Inflammatory macrophage (primary cell): ENCODE measurements at places on chromosomes 5 and 9.

GRCh38 chr9:75088646-75089372 lies 495 bp downstream of the OSTF1 start:
- peak; percentile 94 for DNase-seq

- no peak for DNase-seq
Observed at GRCh38 chr5:131377785-131378325, 114.0 kb downstream of the CDC42SE2 start.

GRCh38 chr9:130843049-130843908 lies 8.2 kb downstream of the ABL1 start:
- DNase-seq = no peak

GRCh38 chr5:1864896-1865440 lies 17.8 kb downstream of the IRX4 start:
- DNase-seq = no peak

DNA sequence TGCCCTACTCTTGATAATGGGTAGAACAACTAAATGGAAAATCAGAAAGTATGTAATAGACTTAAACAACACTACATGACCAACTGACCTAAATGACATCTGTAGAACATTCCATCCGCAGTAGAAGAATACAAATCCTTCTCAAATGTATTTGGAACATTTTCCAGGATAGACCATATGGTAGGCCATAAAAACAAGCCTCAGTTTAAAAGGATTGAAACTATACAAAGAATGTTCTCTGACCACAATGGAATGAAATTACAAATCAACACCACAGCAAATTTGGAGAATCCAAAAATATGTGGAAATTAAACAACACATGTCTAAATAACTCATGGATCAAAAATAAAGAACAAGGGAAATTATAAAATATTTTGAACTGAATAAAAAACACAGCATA lies 189.2 kb downstream of the NDUFS4 start:
- no peak for DNase-seq

- no peak for DNase-seq
Observed at GRCh38 chr5:174790906-174791305, 66.5 kb downstream of the MSX2 start.

DNA sequence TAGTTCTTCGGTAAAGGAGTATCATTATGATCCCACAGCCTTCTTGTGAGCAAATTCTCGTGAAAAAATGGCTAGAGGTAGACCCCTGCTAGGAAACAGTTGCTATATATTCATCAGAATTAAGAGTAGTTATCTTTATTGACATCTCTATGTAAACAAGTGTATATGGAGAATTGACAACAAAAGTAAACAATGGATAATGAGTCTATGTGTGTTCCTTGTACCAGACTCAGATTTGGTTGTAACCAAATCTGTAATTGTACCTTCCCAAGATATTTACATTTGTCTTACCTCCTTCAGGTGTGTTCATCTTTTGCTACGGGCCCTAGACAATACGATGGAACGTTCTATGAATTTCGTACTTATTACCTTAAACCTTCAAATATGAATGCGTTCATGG lies 2.1 kb downstream of the NIPSNAP3B start:
- DNase-seq = no peak

DNA sequence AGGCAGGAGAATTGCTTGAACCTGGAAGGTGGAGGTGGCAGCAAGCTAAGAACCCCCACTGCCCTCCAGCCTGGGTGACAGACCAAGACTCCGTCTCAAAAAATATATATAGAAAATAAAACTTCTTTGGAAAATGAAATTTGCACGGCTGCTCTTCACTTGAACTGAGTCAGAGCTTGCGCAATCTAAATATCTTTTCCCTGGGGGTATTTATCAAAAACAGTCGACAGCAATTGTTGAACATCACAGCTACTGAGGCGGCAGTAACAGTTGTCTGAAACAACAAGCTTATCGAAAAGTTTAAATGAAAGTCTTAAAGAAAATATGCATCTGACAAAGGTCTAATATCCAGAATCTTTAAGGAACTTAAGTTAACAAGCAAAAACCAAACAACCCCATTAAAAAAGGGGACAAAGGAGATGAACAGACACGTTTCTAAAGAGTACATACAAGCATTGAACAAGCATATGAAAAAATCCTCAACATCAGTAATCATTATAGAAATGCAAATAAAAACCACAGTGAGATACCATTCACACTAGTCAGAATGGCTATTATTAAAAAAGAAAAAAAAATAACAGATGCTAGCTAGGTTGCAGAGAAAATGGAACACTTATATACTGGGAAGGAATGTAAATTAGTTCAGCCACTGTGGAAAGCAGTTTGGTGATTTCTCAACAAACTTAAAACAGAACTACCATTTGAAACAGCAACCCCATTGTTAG lies 153.6 kb upstream of the CDH9 start:
- DNase-seq = no peak

DNA sequence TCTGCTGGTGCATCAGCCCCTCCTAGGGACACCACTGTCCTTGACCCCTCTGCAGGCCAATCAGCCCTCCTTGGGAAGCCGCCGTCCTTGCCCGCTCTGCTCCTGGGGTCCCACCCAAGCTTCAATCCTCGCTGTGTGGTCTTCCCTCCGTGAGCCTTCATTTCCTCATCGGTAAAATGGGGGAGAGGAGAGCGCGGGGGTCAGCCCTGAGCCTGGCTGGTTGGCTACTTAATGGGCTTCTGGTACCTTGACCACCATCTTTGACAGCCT lies 12.7 kb upstream of the SLC2A6 start:
- no peak for DNase-seq

GRCh38 chr9:103985077-103985476 lies 109.0 kb upstream of the SMC2 start:
- no peak for DNase-seq

DNA sequence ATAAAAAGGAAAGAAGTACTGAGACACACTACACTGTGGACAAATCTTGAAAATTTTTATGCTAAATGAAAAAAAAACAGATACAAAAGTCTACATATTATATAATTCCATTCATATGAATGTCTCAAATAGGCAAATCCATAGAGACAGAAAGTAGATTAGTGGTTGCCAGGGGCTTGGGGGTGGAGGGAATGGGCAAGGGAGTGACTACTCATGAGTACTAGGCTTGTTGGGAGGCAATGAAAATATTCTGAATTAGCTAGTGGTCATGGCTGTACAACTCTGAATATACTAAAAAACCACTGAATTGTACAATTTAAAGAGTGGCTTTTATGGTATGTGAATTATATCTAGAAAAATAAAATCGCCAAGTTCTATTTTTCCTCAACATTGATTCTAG lies 154.9 kb downstream of the AUH start:
- DNase-seq = no peak

DNA sequence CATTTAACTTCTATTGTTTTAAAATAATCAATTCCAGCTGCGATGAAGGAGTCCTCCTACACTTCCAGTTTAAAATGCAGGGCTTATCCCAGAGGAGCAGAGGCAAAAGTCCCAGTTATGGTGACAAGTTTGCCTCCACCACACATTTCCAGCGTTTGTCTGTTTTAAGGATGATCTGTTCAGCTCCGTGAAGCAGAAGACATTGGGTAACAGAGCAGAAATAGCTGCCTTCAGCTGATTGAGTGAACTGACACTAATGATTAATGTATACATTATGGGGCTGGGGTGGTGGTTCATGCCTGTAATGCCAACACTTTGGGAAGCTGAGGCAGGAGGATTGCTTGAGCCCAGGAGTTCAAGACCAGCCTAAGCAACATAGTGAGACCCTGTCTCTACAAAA lies 127.6 kb downstream of the HSD17B3 start:
- DNase-seq = no peak

DNA sequence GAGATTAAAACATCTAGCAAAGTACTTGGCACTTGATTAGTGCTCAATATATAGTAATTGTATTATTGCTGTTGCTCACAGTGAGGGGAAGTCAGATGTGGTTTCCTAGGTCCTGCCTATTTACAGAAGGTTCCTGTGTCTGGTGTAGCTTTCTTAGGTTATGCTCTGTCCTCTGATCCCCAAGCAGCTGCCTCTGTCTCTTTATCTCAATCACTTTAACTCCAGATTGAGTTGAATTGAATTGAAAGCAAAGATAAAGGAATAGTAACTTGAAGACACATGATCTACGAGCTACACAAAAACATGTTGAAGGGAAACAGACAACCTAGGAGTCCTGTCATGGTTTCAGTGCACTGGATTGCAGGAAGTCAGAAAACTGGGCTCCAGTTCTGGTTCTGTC lies 113.9 kb upstream of the ADAMTSL1 start:
- no peak for DNase-seq

DNA sequence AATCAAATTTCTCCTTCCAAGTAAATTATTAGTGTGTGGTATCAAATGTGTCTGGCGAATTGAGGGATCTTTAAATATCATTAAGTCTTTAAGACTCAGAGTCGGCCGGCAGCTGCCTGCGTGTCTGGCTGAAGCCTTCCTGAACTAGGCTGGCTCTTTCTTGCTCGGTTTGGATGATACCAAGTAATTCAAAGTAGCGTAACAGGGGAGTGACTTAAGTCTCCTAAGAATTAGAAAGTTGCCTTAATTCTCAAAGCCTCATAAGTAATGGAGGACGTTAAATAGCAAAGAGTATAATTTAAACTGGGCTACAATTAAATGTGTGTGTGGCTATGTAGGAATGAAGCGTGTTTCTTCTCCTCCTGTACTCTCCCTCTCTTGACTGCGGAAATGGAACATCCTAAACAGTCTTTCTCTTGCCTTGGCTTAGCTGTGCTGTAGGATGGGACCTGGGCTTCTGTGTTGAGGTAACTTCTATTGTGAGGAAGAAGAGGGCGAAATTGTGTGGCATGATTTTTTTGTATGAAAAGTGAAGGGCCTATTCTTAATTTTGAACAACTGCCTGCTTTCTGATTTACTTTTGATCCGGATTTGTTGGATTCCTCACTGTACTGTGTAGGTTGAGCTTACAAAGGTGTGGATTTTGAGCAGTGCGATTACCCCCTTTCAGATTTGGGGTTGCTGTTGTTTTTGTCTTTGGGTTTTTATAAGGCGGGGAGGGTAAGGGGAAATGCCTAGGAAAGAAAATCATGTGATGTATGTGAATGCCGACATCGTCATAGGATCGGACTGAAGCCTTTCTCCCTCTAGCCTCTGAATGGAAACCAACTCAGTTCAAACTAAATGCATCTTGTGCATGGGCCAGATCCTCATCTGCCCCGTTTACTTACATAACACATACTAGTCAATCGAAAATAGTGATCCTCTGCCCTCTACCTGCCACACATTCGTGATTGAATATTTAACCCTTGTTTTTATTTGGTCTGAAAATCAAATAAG lies 29.9 kb downstream of the CPEB4 start:
- peak; percentile 60 for DNase-seq

DNA sequence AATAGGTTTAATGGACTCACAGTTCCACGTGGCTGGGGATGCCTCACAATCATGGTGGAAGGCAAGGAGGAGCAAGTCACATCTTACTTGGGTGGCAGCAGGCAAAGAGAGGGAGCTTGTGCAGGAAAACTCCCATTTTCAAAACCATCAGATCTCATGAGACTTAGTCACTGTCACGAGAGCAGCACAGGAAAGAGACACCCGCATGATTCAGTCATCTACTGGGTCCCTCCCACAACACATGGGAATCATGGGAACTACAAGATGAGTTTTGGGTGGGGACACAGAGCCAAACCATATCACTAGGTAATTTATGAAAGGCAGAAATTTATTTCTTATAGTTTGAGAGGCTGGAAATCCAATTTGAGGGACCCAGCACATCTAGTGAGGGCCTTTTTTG lies 40.0 kb downstream of the MTREX start:
- DNase-seq = peak; percentile 15

GRCh38 chr5:83035373-83036100 lies 41.7 kb downstream of the TMEM167A start:
- no peak for DNase-seq

- DNase-seq = no peak
Observed at GRCh38 chr9:89719202-89719601, 114.4 kb downstream of the GADD45G start.

- DNase-seq = peak; percentile 22
Observed at GRCh38 chr9:70488098-70488792, 73.8 kb upstream of the KLF9 start.

GRCh38 chr5:23139338-23140171 lies 286.4 kb upstream of the CDH12 start:
- no peak for DNase-seq

DNA sequence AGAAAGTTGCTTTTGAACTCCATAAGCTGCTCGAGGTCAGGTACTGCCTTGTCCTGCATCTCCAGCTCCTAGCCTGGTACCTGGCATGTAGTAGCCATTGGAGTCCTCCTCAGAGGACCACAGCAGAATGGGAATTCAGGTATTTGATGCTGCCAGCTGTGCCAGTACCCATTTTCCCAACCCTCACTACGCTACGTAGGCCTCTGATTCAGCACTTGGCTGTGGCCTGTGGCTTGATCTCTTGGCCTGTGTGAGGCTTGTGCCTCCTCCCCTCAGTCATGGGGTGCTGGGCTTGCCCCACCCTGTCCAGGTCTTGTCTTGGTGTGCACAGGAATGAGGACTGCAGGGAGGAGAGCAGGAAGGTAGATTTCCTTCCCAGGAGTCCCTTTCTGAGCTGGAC lies 11.8 kb downstream of the OTULIN start:
- peak; percentile 38 for DNase-seq

DNA sequence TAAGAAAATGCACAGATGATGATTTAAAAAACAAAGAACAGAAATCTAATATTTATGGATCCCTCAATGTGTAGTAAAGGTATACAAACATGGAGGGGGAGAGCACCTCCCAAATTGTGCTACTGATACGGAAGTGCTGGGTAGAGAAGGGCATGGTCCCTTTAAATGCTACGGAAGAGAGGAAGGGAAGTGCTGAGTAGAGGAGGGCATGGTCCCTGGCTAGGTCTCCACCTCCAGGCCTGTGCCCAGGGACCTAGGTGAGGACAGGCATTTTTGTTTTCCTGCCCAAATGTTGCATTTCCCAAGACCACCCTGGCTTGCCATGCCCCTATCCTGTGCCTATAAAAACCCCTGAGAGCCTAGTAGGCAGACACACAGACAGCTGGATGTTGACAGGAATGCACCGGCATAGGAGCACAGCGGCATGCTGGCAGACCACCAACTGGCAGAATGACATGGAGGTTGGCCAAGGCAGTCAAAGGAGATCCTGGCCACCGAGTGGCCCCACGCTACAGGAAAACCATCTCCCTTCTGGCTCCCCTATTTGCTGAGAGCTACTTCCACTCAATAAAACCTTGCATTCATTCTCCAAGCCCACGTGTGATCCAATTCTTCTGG lies 62.1 kb upstream of the SPDL1 start:
- no peak for DNase-seq

DNA sequence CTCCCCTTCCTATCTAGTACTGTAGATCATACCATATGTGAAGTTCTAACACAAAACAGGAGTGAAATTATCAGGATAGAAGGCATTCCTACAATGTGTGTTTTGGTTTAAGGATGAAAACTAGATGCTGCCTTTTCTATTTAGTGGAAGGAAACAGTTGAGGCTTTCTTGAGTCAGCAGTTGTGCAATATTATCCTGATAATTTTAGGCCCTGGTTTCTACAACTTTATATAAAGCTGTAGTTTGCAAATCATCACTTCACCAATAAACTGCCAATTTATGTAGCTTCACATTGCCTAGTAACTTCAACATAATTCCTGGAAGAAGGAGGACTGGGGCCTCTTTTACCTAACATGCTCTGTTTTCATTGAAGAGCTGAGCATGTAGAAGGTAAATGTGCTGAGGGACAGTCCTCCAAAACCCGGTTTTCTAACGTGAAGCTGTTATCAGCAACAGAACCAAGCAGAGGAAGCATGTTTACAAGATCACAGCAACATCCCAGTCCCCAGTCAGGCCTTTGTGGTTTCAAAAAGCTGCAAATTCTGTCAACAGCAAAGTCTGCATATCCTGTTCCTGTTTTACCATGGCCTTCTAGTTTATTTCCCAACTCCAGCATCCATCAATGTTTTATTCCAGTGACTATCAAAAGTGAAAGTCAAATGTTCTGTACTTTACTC lies 513.4 kb upstream of the MEF2C start:
- peak; percentile 91 for DNase-seq

- DNase-seq = no peak
Observed at GRCh38 chr5:98454904-98455303, 318.6 kb upstream of the RGMB start.
